AG04450 (cell line): ENCODE measurements at places on chromosomes 5 and 9.

GRCh38 chr9:136675477-136676296 is 11.6 kb downstream of the AGPAT2 start:
- DNase-seq = no peak

- DNase-seq = no peak
These were observed 460.7 kb upstream of the MEF2C start for GRCh38 chr5:89343666-89344065.

DNA sequence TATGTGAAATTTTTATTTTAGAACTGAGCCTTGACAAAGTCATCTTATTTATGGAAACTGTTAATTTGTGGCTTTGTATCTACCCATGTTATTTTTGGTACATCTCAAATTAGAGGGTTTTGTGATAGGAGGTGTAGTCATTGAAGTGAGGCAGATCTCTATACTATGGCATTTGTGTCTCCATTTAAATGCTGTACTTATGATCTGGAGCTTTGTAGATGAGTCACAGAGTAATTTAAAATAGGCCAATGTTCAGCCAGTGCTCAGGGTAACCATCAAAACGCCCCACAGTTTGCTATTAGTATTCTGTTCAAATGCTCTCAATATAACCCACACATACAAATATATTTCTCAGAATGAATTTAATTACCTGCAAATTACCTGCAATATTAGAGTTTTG is 351.5 kb upstream of the KLF9 start:
- DNase-seq = no peak

- no peak for DNase-seq
These were observed 311.0 kb downstream of the GABRB2 start for GRCh38 chr5:161235569-161235968.

DNA sequence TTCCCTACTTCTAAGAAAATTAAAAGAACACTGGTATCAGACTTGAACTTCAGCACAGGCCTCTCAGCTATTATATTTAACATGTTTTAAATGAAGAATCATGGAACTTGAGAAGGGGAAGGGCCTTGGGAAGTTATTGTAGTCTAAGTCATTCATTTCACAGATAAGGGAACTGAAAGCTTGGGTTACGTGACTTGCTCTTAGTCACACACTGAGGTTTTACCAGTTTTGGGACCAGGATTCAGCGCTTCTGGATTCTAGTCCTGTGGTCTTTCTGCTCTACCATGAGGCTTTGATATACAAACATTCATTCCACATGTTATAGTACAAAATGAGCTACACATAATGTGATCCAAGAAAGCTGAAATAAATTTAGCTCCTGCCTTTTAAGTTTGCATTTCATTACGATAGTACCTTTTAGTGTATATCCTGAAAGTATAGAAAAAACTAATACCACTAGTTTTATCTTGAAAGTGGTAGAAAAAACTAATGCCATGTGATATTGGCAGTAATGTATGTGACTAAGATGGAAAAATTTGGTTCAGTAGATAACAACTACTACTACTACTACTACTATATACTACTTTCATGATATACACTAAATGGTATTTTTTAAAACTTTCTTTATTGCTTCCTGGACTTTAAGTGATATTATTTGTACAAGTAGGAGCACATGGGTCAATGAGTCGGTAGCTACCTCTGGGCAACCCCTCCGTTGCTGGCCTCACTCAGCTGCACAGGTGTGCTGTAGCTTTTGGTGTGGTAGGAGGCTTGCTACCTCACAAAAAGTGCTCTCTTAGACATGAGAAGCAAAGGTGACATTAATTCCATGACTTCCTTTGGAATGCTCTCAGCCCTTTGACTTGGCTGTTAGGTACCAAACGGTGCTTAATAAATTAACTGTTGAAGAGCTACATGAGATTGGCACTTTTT is 40.7 kb downstream of the F2RL2 start:
- no peak for DNase-seq

DNA sequence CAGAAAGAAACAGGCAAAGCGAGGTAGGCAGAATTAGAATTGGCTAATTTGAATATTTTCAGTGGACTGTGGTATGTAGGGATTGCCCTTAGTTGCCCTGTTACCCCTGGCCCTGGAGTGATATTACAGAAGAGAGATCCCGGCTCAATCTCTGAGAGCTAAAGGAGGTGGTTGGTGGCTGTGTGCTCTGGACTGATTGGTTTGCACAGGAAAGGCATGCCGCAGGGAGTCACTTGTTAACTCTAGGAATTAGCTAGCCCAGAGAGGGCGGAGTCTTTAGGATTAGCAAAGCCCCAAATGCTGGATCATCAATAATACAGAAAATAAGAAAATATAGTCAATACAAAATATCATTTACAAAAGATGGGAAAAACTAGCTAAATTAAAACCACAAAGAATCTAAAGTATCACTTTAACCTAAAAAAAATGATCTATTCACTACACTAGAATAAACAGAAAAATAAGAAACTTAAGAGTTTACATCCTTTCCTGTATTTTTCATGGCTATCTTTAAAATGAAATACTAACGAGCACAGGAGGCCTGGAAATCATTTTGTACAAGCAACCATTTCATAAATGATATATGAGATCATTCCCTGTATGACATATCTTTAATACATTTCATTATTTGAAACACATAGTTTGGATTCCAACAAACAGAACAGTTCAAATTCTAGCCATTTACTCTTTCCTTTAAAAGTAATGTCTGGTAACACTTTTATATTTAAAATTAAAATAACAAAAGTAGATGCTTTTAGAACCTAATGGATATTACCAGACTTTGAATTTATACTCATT is 71.1 kb downstream of the GNAQ start:
- DNase-seq = no peak

GRCh38 chr5:118551031-118551430 is 437.3 kb downstream of the DTWD2 start:
- DNase-seq = no peak

DNA sequence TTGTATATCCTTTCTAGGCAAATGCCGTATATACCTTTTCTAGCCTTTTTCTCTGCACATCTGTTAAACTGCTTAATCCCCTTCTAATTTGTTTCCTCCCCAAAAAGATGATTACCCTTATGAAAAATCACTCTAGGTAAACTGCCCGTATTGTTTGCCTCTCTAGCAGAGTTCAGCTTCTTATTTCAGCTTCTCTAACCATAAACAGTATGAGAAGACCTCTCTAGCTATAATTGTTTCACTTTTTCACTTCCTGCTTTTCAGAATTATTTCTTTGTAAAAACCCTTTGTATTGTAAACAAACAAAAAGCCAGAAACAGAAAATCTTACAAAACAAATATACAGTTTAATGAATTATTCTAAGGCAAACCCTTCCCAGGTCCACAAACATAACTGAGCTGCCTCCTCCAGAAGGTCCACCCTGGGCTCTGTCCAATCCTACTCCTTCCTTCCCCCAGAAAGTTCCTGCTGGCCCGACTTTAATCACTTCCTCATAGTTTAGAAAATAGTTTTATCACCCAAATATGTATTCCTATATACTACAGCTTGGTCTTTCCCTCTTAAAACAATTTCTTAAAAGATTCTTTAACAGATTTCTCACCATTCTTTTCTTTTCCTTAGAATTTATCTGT is 158.1 kb downstream of the FGF1 start:
- DNase-seq = no peak

GRCh38 chr5:89071101-89071940 is 188.3 kb upstream of the MEF2C start:
- DNase-seq = no peak
